ENCODE measurements at places on chromosomes 7 and 10. TPM values are rescaled to one million over a fixed set of nuclear protein-coding genes. Genes with fewer than 3 reads are reported as not detected.

DNA sequence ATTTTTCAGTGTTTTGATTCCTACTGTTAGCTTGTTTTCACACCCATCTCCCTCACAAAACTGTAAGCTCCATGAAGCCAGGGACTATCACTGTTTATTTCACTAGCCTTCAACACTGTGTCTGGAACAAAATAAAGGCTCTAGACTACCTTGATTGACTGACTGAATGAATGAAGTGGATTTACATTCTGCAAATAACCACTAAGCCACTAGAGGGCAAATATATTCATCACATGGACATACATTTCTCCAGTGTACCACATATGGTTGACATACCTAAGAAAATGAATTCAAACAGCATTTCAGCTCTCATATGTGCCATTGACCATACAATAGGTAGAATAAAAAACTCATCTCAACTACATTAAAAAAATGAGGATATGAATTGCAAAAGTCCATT, 185.9 kb downstream of the RAB11FIP2 start:
- DNase-seq: no peak

DNA sequence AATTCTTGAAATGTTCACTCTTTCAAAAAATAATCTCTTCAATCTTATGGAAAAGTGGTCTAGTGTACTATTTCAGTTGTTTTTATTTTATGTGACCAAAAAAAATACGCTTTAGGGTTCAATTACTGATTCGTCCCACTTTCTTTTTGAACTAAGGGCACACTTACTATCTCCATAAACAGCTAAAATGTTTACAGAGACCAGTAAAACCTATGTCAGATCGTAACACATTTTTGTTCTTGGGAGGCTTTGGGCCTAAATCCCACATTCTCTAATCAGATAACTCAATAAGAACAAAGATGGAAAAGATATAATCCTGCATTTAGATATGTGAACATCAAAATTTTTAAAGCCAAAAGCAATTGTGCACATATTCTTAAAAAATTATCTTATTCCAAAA, 29.8 kb upstream of the EPC1 start:
- no peak for DNase-seq

DNA sequence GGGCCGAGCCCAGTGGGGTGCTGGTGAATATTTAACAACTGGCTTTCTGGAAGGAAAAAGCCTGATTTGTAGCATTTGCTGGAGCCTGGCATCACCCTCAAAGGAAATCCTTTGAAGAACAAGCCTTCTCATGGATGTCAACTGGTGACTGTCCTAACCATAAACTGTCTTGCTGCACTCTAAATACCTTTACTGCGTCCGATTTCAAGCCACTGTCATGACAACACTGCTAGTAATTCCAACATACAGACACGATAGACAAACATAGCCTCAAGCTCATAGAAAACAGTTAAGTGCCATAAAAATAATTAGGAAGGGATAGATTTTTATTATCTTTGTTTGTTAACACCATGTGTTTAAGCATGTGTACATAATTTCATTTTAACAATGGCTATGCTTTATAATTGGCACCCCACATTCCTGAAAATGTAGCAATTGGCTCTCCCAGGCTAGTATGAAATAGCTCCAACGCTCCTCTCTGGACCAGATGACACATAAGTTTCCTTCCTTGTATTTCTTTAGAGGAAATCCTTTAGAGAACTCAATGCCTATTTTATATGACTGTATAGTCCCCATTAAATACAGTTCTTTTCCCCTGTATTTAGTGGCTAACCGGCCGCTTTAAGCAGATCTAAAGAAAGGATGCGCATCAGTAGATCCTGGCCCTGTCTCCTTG, 273.4 kb downstream of the PRPF18 start:
- DNase-seq: no peak

DNA sequence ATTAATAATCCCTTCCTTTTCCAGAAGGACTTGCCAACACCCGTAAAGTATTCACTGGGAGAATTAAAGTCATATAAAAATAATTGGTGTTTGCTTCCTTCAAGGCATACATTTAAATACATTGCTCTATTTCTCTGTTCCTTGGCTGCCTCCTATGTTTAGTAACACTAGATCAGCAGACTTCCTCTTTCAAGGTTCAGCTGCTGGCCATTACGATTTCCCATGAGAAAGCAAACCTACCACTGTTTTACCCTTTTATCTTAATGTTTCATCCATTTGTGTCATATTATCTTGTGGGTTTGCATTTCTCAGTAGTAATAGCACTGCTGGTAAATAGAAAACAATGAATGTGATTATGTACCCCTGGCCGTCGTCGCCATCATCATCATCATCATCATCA, 313.8 kb upstream of the BMPER start:
- DNase-seq: no peak

DNA sequence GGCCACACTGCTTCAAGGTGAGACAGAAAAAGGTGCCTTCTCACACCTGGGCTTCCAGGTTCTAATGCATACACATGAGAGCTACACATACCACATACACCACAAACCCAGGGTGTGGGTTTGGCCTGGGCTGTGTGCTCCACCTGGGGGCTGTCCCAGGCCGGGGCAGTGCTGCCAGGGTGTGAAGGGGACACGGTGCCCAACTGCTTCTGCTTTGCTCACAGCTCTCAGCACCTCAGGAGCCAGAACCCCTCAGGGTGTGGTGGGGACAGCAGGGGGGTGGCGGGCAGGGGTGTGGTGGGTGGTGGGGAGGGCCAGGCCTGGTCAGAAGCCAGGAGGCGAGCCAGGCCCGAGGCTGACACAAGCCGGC, 51.1 kb downstream of the TMEM209 start:
- DNase-seq: no peak

DNA sequence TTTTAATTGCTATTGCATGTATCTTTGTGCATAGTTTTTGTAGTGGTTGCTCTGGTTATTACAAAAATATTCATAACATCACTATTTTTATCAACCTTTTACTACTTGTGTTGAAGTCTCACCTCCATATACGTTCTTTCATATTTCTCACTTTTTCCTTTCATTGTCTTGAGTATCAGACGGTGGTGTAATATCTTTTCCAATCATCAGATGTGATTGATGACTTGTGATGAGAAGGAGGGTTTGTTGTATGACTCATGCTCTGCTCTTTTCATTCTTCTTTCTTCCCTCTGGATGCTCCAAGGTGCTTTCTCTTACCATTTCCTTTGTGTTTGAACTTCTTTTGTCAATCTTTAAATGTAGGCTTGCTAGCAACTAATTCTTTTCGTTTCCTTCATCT, 310.2 kb downstream of the TNS3 start:
- no peak for DNase-seq

- no peak for DNase-seq
These were observed 22.5 kb upstream of the CHRM2 start for GRCh38 chr7:136845899-136846465.

DNA sequence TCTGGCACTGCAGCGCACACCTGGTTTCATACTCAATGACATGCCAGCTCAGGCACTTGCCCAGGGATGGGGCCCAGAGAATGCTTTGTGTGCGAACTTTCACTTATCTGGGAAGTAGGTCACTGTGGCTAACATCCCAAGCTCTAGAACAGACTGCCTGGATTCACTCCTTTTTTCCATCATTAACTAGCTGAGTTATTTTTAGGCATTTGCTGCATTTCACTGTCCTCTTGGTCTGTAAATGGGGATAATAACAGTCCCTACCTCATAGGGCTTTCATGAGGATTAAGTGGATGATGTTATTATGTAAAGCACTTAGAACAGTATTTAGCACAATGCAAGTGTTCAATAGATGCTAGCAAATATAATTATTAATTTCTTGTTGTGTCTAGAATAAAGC, 98.7 kb upstream of the DOCK1 start:
- DNase-seq: no peak

Gene AKR1C1
- total RNA-seq: 77.1 TPM

Gene TAS2R5
- total RNA-seq: 1.8 TPM

Gene SUN3
- total RNA-seq: not detected

All from tibial nerve (tissue), 4 donors.